C1 segment of cervical spinal cord (tissue), 14 donors: ENCODE measurements at places on chromosomes 4 and X.

- DNase-seq = no peak
Measured at GRCh38 chr4:185767528-185767927, 44.5 kb downstream of the SORBS2 start.

DNA sequence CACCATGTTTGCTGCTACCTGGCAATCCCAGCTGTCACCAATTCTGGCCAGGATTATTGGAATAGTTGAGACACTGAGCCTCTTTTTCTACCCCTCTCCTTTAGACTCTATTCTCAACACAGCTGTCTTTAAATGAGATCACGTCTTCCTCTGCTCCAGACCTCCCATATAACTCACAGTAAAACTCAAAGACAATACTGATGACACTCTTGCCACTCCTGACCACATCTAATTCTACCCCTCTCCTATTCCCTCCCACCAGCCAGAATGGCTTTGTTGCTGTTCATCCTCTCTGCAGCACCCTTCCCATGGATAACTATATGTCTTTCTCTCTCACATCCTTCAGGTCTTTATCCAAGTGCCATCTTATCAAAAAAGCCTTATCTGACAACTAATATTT, 188.6 kb upstream of the IL15 start:
- DNase-seq = no peak

GRCh38 chr4:120517966-120518365, 404.6 kb downstream of the PRDM5 start:
- DNase-seq = no peak

DNA sequence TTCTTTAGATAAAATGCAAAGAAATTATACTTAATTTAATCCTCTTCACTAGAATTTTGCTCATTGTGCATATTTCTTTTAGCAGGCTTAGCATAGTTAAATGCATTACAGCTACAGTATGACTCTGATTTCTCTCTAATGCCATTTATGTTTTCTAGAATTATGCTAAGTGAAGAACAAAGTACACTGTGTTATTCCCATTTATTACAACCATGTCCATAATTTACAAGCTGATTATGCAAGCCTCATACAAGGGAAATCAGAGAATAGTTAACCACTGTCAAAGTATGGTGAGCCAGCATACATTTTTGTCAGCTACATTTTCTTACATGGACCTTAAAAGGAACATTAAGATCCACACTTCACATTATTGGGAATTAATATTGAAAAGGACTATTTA, 99.1 kb downstream of the MAB21L2 start:
- DNase-seq = no peak

DNA sequence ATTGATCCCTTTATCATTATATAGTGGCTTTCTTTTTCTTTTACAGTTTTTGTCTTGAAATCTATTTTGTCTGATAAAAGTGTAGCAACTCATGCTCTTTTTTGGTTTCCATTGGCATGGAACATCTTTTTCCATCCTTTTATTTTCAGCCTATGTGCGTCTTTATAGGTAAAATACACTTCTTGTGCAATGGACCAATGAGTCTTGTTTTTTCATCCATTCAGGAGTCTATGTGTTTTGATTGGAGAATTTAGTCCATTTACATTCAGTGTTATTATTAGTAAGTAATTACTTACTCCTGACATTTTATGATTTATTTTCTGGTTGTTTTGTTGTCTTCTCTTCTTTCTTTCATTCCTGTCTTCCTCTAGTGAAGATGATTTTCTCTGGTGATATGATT, 66.4 kb upstream of the IL2 start:
- no peak for DNase-seq

GRCh38 chr4:117429061-117429460, 343.7 kb upstream of the TRAM1L1 start:
- no peak for DNase-seq

GRCh38 chrX:134171661-134172587, 65.1 kb upstream of the CCDC160 start:
- peak; percentile 26 for DNase-seq

DNA sequence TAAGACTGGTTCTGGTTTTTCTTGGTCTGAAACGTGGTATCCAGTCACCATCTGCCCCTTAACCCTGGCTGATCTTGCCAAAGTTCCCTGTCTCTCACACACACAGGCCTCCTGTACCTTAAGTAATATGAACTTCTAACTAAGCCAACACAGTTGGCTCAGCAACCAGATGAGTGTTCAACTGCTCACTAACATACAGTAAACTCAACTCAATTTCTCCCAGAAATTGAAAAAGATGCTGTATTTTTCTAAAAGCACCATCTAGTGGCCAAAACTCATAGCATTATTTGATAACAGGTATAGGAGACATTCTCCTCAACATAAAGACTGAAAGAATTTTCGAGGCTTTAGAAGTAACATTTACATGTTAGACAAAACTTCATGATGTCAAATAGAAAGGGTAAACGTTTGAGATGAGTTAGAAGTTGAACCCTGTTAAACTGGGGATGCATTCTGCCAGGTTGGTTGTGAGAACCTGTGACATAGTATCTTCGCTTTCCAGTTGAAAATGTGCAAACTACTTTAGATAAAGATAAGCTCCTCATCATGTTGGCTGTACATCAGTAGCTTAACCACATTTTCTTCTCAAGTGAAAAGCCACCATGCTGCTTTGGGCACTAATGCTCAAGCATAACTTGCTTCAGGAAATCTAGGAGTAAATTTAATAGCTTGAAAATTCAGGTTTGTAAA, 31.2 kb downstream of the CCNI start:
- no peak for DNase-seq

DNA sequence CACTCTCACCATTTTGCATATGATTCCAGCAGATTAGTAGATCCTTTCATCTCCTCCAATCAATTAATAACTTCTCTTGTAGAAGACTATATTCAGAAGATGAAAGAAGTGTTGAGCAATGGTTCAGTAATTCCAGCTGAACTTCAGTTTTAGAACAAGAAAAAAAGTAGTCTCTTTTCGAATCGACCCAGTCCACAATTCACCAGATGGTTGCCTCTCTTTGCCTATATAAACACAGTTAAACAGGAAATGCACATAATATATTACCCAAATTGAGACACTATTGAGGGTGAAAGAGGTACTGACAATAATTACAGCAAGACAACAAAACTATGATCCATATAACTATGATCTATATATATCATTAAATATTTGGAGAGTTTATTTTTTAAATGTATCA, 16.8 kb upstream of the FAM241A start:
- no peak for DNase-seq

GRCh38 chrX:49644991-49645637, 46.3 kb downstream of the GAGE1 start:
- DNase-seq = no peak

- DNase-seq = no peak
Measured at GRCh38 chr4:23060776-23061175, 368.0 kb downstream of the GBA3 start.

DNA sequence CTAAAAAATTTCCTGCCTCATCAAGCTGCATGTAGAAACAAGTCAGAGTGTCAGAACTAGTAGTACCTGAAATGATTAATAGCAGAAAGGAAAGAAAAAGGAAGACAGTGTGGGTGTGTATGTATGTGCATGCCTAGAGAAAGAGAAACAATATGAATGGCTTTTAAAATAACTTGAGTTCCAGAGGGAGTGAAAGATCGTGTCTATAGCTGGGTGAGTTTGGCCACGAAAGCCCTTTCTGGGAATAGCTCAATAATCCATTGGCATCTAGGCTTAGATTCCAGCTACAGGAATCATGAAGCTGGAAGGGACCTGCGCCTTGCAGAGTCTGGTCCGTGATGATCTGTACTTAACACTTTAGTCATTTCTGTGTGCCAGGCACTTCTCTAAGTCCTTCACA, 195.6 kb downstream of the RAPGEF2 start:
- DNase-seq = no peak

- DNase-seq = no peak
Measured at GRCh38 chr4:89489338-89489771, 181.8 kb upstream of the GPRIN3 start.

DNA sequence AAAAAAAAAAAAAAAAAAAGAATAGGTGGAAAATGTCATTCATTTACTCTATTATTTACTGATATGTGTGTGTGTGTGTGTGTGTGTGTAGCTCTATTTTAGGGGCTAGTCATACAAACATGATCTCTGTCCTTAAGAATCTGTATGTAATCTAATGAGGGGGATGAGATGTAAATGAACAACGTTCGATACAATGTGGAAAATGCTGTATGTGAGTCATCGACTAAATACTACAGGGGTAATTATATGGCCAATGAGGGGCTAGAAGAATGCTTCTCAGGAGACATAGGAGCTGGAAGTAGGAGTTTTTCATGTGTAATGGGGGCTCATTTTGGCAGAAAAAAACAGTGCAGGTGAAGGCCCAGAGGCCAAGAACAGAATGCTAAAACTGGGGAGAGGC, 41.9 kb downstream of the LEF1 start:
- DNase-seq = no peak

DNA sequence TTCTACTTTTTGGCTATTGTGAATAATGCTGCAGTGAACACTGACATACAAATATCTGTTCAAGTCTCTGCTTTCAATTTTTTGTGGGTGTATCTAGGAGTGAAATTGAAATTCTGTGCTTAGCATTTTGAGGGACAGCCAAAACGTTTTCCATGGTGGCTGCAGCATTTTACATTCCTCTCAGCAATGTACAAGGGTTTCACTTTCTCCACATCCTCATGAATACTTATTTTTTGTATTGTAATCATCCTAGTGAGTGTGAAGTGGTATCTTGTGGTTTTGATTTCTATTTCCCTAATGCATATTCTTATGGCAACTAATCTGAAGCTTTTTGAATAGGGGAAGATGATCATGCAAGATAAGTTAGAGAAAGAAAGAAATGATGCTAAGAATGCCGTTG, 40.3 kb downstream of the HSPA4L start:
- no peak for DNase-seq

DNA sequence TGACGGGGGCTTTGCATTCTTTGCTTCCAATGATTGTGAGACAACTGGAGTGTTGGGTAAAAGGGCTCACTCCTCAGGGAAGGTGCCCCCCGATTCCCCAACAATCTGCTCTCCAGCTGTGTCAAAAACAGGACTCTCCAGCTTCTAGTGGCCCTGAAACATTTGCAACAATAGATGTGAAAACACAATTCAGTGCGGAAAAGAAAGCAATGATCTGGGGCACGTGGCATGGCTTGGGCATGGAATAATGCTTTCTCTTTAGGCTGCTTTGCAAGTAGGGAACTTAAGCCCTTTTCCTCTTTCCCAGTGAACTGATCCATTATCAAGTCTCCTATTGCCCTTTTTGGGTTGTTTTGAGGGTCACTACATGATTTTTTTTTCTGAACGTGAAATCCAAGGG, 239.9 kb downstream of the C4orf33 start:
- DNase-seq = no peak

- DNase-seq = no peak
Measured at GRCh38 chr4:153771046-153771445, 11.2 kb upstream of the RNF175 start.

GRCh38 chr4:127406187-127406586, 226.6 kb upstream of the INTU start:
- DNase-seq = no peak

- DNase-seq = no peak
Measured at GRCh38 chr4:124065936-124066335, 646.6 kb downstream of the ANKRD50 start.

DNA sequence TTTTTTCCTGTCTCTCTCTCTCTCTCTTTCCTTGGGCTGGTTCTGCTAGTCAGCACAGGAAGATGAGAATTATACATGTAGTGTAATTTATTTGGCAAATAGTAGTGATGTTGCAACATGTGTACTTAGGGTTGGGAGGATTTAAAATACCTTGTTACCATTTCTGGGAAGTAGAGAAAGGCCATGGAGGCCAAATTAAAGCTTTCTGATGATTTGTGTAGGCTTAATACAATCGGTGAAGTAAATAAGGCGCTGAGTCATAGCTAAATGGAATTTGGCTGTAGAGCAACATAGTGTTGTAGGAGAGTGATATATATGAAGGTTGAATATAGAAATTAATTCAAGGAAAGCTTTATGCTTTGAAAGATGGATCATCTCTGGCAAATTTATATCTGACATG, 295.3 kb downstream of the GRID2 start:
- DNase-seq = no peak

GRCh38 chrX:68660746-68661145, 13.3 kb downstream of the STARD8 start:
- no peak for DNase-seq

DNA sequence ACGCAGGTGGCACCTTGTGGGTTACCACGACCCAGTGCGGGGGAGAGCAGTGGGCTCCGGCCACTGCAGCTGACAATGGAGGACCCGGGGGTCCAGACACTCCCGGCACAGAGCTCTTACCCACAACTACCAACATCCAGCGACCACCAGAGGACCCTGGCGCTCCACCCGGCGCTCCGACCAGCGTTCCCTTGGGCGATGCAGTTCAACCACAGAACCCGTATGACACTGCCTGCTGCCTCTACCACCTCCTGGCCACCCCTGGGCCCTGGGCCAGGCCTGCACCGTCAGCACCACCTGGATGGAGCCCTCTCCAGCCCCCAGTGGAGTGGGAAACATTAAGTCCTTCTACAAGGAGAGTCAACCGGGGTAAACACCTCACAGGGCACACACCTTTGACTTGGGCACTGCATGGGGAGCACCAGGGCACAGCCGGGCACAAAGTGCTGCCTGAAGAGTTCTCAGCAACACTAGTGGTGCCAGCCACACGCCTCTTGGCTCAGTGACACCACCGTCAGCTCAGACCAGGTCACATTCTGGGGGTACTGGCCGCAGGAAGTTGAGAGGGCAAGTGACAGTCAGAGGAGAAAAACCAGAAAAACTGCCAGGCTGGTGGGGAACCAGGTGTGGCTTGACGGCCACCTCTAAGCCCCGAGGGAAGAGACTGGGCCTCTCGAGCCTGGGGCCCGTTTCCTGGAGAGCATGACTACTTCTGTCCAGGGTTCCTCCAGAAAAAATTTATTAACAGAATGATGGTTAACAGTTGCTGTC, 2.6 kb downstream of the CTBP1 start:
- no peak for DNase-seq

GRCh38 chr4:167232805-167233684, 1.2 kb downstream of the SPOCK3 start:
- peak; percentile 48 for DNase-seq

DNA sequence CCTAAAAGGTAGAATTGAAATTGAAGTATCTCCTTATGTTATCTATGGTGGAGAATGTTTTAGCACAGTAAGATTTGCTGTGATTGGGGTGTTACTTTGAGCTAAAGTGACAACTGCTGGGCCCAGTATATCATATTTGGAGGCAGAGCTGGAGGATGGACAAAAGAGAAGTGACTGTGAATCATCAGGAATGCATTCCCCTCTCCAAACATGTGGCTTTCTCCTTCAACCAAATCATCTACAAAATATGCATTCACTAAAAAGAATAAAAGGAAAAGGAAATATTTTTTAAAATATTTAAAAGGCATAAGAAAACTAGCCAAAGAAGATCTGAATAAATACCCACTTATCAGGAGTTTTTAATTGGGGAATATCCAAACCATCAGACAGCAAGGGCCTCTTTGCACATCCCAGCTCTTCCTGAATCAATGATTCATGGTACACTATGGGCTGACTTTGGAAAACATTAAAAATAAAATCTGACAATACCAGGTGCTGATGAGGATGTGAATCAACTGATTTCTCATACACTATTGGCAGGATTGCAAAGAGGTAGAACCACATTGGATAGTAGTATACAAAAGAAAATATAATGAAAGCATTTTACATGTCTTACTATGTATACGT, 671.7 kb upstream of the NR3C2 start:
- DNase-seq = no peak

GRCh38 chr4:168385142-168385490, 66.6 kb upstream of the DDX60 start:
- no peak for DNase-seq
